ENCODE measurements at places on chromosomes 7 and 10.

DNA sequence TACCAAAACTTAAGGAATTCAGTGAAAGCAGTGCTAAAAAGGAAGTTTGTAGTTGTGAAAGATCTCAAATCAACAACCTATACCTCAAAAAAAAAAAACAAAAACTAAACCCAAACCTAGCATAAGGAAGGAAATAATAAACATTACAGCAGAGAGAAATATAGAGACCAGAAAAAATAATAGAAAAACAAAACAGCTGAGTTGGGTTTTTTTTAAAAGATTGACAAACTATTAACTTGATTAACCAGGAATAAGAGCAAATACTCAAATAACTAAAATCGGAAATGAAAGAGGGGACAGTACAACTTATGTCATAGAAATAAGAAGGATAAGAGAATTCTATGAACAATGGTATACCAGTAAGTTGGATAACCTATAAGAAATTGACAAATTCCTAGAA is 6.7 kb downstream of the ECD start:
- DNase-seq = no peak

DNA sequence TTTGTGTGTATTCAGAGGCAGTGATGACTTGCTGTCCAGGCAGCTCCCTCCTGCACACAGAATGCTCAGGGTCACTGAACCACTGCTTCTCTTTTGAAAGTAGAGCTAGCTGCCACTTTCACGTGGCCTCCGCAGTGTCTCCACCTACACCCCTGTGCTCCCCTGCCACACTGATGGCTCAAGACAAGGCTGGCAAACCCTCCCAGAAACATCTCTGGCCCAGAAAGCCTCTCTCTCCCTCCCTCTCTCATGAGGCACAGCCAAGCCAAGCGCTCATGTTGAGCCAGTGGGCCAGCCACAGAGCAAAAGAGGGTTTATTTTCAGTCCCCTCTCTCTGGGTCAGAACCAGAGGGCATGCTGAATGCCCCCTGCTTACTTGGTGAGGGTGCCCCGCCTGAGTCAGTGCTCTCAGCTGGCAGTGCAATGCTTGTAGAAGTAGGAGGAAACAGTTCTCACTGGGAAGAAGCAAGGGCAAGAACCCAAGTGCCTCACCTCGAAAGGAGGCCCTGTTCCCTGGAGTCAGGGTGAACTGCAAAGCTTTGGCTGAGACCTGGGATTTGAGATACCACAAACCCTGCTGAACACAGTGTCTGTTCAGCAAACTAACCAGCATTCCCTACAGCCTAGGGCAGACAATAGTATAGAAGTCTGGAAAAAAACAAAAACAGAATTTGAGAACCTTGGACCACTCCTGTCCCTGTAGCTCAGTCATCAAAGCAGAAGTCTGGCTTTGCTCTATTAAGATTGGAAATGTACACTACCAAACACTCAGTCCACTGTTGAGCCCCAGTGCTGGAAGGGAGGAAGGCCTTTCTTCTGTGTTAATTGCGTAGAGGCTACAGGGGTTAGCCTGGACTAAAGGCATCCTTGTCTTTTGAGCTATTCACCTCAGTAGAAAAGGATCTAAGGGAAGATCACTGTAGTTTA is 15.8 kb downstream of the SCD start:
- DNase-seq = no peak

GRCh38 chr7:34078864-34079263 is 173.5 kb downstream of the BMPER start:
- DNase-seq = no peak

DNA sequence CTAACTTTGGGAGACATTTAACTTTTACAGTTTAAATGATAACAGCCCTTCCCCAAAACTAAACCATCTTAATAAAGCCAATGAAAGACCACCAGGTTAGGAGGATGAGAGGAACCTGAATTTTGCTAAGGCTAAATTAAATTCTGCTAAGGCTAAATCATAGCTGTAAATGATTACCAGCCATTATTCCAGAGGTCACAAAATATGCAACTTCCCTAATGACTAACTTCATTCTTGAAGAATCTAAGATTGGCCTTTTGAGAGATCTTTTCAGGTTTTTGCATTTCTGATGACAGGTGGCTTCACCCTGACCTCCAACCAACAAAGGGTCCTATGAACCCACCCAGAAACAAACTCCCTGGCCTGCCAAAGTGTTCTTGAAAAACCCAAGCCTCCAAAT is 373.3 kb downstream of the IPMK start:
- no peak for DNase-seq

- no peak for DNase-seq
Observed at GRCh38 chr7:64869121-64869725, 33.9 kb upstream of the ZNF273 start.

DNA sequence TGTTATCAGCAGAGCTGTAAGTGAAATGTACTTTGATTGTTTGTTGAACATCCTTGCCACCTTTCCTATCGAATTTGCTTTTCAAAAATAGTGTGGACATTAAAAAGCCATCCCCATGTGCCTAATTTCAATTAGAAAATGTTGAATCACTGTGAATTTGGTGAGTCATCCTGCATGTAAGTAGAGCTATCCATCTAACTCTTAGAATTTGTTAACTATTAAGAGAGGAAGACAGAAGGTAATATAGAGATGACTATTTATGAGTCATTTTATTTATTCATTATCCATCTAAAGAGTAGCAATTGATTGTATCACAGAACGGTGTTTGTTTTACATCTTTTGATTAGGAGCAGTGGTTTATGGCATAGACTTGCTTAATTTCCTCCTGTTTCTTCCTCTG is 154.7 kb downstream of the MGMT start:
- no peak for DNase-seq

- DNase-seq = no peak
Observed at GRCh38 chr10:818010-818409, 113.5 kb downstream of the LARP4B start.

DNA sequence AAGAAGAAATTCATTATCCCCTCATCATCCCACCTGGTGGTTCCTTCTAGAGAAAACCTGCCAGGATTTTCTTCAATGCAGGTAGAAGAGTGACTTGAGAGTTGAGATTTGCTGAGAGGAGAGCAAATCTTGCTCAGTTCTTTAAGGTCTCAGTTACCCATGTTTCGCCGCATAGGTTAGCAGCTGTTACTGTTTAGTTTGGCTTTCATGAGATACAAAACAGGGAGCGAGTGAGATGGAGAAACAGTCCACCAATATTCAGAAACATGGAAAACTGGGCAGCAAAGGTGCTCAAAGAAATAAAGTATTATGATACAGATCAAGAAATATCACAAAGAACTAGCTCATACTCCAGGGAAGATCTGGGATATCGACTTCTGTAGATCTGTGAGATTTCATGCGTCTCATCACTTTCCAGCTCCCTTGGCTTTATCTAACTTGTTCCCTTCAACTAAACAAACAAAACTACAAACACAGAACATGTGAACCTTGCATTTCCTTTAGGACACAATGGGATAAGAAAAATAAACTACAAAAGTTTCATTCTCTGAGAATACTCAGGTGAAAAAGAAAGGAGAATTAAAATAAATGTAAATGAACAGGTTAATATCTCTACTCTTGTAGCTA is 63.4 kb downstream of the AKR1C4 start:
- DNase-seq = no peak

GRCh38 chr7:130254555-130254954 is 12.1 kb upstream of the CPA2 start:
- no peak for DNase-seq

DNA sequence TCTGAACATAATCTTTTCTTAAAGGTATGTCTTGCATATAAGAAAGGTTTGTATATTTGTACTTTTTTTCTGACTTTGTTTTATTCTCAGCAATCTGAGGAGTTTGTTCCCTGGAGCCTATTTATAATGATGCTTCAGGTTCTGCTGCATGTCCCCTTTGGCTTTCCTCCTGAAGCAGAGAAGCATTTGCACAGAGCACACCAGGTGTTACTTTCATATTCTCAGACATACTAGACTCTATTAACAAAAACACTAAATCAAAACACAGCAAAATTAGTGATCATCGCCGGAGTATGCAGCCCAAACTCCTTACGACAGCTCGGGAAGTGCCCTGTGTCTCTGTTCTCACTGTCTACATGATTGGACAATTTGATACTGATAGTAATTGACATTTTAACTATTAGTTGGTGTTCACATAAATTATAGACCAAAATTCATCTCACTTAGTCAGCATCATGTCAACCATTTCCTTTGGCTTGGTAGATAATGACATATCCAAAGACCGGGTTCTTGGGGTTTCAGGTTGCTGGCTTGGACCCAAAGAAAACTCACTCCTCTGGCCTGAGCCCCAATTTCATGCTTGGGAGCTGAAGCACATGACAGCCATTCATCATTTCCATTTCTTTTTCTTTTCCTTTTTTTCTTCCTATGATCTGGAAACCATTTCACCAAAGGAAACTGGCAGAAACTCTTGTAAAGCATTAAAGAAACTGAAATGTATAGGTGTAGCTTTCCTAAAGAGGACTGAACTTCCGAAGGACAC is 400.1 kb upstream of the NRP1 start:
- DNase-seq = no peak

GRCh38 chr7:156558198-156558597 is 82.4 kb upstream of the RNF32 start:
- no peak for DNase-seq

DNA sequence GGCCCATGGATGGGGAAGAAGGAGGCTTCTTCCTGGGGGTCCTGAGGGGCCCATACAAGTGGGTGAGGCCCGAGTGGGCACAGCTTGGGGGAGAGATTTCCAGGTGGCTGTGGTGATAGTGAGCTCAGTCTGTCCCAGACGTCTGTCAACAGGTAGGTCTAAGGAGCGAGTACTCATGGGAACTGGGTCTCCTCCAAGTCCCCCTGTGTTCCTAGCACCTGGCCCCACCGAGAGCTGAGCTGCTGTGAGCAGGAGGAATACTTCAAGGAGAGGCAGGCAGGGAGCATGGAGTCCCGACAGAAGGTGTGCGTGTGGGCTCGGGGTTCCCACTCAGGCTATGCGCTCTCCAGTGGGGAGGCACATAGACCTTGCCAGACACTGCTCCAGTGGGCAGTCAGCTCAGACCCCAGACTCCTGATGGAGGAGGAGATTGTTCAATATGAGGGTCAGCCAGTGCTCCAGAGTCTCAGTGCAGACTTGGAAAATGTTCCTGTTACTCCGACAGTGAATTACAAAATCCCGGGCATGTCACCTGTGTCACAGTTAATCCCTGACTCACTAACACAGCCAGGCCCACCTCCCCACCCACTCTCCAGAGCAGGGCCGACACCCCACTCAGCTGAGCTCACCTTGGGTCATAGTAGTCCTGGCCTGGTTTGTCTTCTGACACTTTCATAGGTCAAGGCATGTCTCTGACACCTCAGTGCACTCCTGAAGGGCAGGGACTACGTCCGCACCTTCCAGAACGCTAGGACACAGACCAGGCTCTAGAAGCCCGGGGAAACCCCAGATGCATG is 28.2 kb upstream of the C10orf53 start:
- no peak for DNase-seq
